ENCODE measurements at places on chromosomes 2 and 18.

DNA sequence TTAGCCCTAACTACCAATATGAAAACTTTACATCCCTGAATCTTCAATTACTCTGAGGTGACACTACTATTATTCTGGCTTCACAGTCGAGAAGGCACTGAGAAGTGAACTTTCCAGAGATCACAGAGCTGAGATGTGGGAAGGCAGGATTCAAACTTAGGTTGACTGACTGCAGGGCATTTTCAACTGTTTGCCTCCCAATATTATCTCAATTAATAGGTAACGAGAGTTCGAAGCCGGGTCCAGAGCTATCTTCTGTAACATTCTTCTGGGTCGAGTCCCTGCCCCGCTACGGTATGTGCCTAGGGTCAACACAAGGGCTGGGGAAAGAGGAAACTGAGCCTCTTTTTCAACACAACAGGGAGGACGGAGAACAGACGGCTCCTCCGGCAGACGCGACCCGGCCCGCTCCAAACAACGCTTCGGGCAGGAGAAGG is 740 bp downstream of the CHMP3 start:
- no peak for DNase-seq

- DNase-seq = no peak
Observed at GRCh38 chr2:156553714-156554442, 117.7 kb downstream of the GPD2 start.

- no peak for DNase-seq
Observed at GRCh38 chr2:226023383-226023782, 623.9 kb downstream of the NYAP2 start.

DNA sequence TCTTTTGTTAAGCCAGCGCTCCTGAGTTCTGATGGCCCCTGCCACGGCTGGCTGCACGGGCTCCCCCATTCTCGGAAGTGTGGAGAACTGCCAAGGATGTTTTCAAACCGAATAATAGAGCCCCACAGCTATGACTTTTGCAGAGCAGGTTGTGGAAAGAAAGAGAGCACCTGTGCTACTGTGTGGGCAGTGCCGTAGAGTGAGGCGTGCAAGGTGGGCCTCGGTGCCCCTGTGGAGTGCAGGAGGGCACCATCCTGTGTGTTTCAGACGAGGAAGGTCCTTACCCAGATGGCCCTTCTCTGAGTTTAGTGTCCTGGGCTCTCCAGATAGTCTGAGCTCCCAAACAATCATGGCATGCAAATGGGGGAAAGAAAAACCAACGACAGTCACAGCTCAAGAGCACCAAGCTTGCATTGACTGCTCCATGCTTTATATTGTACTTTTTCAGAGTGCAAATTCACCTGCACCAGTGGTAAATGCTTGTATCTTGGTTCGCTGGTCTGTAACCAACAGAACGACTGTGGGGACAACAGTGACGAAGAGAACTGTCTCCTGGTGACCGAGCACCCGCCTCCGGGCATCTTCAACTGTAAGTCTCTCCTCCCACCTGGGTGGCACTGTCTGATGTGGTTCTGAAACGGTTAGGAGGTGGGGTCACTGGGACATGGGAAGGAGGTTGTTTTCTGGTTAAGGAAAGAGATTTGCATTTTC is 219.4 kb downstream of the LDLRAD4 start:
- no peak for DNase-seq

DNA sequence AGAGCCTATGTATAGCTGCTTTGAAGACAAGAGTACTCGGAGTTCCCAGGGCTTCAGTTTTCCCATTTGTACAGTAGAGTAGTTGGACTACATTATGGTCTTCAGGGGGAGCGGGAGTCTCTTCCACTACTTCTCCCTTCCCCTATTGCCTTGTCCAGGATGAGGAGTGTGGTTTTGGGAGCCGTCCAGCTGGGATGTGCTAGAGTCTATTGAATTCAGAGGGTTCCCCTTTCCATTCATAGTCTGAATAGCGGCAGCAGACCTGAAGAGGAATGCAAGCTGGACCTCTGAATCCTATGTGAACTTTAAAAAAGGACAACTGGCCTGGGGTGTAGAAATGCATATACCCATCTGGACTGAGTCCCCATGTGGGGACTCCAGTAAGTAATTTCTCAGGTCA is 43.5 kb upstream of the EPG5 start:
- no peak for DNase-seq

All from glutamatergic neuron (in vitro differentiated cells).